ENCODE measurements at places on chromosomes 5 and 9. TPM values are rescaled to one million over a fixed set of nuclear protein-coding genes. Genes with fewer than 3 reads are reported as not detected.
A peak's percentile ranks its signal among the peaks of the same experiment; 100 is the strongest.

DNA sequence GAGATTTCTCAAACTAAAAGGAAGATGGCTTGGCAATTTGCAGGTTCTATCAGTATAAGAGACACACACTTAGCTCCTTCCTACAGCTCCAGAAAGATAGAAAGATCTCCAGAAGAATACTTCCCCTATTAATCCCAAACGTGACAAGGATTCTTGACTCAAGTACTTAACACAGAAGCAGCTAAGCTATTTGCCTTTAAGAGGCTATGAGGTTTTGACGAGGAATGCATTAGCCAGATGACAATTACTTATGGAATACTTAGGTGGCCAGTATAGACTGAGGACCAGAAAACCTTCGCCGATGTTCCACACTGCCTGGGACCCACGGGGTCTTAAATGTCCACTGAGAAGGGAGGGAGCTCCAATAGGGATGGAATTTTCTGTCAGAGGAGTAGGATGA, 340.5 kb upstream of the KIF2A start:
- no peak for DNase-seq

- no peak for DNase-seq
Observed at GRCh38 chr5:163888366-163888765, 382.9 kb downstream of the MAT2B start.

GRCh38 chr5:40391642-40392041, 288.1 kb upstream of the PTGER4 start:
- DNase-seq: no peak

- no peak for DNase-seq
Observed at GRCh38 chr5:68053202-68053601, 162.4 kb upstream of the PIK3R1 start.

DNA sequence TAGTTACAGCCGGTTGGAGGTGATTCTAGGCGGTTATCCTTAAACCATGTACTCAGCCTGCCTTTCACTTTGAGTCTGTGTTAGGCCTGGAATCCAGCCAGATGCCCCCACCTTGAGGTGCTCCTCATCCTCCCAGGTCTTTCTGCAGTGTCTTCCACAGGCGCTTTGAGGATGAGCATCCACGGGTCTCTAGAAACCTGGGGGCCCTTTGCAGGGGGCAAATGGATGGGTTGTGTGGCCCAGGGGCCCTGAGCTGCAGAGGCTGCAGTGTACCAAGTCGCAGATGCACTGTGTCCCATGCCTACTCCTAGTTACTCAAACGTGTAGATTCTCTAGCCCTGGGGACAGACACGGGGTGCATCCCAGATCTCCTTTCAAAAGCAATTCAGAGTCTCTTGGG, 242.1 kb upstream of the IRX1 start:
- DNase-seq: peak; percentile 54

GRCh38 chr9:131734165-131734610, 5.7 kb downstream of the RAPGEF1 start:
- DNase-seq: no peak

DNA sequence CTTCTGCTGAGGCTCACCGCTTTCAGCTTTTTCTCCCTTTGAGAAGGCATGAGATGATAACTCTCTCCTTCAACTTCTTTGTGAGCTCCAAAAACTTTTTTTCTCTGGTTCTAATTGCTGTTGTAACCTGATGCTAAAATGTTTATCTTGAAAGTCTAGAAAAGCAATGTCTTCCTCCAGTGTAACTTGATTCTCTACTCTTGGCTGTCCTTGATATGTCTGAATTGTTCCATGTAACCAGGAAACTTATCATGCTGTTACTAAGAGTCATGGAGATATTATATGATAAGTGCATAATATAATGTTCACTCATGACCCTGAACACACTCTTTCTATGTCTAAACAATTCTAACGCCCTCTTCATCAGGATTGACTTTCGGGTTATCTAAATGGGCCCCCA, 128.0 kb upstream of the ABCA1 start:
- DNase-seq: no peak

DNA sequence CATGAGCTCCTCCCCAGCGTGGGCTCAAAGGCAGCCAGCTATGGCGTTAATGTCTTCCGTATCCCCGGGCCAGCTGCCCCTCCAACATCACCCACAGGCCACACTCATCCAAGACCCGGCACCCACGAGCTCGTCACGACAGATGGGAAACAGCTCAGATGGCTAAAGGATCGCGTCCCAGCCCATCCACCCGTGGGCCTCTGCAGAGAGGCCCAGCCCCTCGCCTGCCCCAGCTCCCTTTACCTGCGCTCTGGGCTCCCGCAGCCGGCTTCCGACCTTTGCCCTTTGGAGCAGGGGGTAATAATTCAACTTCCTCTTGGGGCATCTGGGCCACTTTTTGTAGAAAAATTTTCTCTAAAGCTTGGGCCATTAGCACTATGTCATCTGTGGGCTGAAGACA, 16.5 kb downstream of the BRD3 start:
- DNase-seq: no peak

DNA sequence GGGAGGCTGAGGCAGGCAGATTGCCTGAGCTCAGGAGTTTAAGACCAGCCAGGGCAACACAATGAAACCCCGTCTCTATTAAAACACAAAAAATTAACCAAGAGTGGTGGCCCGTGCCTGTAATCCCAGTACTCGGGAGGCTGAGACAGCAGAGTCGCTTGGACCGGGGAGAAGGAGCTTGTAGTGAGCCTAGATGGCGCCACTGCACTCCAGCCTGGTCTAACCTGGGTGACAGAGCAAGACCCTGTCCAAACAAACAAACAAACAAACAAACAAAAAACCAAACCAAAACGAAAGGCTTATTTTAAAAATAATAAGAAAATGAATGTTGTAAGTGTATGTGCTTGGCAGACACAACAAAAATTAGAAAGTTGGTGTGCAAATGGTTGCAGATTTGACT, 536.3 kb upstream of the PTPRD start:
- DNase-seq: no peak

DNA sequence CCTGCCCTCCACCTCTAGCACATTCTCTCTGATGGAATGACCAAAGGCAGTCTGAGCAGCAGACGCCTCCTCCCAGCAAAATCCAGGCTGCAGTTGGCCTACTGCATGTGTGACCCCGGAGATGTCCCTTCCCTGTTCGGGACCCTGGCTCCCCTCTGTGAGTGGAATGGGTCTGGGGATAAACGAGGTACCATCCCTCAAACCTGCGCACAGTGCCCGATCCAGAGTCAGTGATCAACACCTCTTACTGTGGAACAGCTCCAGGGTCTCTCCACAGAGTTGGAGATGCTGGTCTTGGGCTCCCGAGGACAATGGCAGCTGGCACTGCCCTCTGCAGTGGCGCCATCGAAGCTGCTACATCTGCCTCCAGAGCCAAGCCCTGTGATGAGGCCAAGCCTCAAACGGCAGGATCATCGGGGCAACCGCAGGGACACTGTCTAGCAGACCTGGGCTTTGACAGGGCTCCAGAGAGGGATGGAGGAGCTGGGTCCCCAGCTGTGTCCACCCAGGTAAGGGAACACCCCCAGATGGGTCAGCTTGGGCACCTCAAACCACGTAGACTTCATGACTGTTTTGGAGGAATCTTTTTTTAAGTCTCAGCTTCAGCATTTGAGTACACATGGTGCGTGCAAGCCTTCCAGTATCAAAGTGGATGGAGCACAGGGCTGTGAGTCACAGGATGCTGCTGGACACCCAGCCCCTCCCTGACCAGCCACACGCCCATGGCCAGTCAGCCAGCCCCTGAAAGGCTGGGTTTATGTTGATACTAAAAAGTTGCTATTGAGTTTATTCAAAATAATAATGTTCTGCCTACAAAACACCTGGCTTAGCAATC, 13.0 kb downstream of the MED10 start:
- DNase-seq: peak; percentile 83

GRCh38 chr9:128611600-128612394, 44.9 kb downstream of the DYNC2I2 start:
- DNase-seq: no peak

GRCh38 chr5:146378986-146379385, 40.3 kb downstream of the POU4F3 start:
- DNase-seq: no peak

The NADK2 gene
- total RNA-seq: 26.4 TPM

The ZNF454 gene
- 1.6 TPM for total RNA-seq

The F12 gene
- 1.0 TPM for total RNA-seq

The TSTD2 gene
- total RNA-seq: 28.4 TPM

The PHF24 gene
- total RNA-seq: not detected

All from osteocyte (in vitro differentiated cells).